H1 (cell line): ENCODE measurements at places on chromosomes 1 and 21.

DNA sequence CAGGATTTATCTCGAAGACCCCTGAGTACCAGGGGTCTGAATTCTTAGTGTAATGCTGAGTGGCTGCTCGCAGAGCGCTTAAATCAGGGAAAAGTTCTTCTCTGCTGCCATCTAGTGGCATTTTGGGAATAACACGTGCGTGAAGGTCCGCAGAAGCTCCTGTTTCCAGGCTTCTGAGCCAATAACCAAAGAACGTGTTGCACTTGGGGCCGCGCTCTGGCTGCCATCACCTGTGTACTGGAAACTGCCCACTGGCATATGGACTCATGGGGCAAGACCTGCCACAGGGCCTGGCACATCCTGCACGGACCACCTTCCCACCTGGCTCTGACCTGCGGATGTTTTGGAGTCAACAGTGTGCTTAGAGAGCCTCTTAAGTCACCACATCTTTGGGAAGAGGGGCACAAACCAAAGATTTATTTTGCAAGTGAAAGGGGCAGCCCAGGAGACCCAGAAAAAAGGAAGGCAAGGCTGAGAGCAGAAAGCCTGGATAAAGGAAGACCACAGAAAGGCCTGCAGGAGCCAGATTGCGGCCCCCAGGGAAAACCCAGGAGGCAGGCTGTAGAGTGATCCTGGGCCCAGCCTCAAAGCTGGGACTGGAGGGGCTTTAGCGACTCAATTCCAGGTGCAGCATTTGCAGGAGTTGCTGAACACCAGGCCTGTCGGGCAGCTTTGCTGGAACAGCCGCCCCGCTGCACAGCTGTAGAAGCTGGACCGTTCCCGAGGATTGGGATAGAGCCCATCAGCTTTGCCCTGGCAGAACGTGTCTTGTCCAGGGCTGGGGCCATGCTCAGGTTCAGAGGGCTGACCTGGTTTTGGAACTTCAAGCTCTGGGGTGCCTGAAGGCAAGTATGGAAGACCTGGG is 13.0 kb downstream of the CHIT1 start:
- peak; percentile 86 for DNase-seq

GRCh38 chr1:247228133-247228532 is 27.7 kb upstream of the VN1R5 start:
- DNase-seq: no peak

GRCh38 chr1:224458296-224458695 is 23.7 kb upstream of the WDR26 start:
- no peak for DNase-seq

GRCh38 chr1:53398576-53399365 is 60.4 kb upstream of the DMRTB1 start:
- DNase-seq: no peak

GRCh38 chr1:169779970-169780369 is 14.7 kb downstream of the METTL18 start:
- DNase-seq: no peak

GRCh38 chr1:68178821-68179490 is 53.4 kb downstream of the WLS start:
- no peak for DNase-seq

GRCh38 chr1:6612641-6613360 is 730 bp upstream of the PHF13 start:
- no peak for DNase-seq

- DNase-seq: peak; percentile 96
Observed at GRCh38 chr1:16155537-16156410, at the start of gene EPHA2. EPHA2 (minus strand) TSS chr1:16156069; CDS start chr1:16155932, 137 bp downstream.

- no peak for DNase-seq
Observed at GRCh38 chr1:85449356-85449755, 15.6 kb downstream of the DDAH1 start.

GRCh38 chr1:2645143-2645542 is 12.3 kb upstream of the MMEL1 start:
- DNase-seq: no peak

DNA sequence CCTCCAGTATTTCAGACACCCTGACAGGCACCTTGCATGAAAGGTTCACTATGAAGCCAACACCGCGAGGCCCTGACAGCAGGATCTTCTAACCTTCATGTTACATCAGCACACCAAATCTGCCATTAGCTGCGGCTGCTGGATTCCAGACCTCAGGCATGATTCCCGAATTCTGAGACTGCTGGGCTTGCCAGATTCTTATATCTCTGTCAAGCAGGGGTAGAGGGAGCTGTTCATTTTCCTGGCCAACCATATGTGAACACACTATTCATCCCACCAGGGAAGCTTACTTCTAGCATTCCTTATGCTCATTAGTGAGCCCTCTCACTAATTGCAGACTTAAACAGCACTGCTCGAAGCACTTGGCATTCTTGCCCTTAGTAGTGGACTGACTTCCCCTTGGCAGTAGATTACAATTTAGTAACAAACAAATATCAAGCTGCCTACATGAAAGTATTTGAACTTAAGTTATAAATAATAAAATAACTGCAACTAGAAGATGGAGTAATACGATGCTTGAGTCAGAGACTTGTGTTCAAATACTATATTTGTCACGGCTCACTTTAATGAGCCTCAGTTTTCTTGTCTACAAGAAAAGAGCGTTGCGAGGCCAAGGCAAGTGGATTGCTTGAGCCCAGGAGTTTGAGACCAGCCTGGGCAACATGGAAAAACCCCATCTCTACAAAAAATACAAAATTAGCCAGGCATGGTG is 43.3 kb downstream of the NID1 start:
- DNase-seq: no peak

DNA sequence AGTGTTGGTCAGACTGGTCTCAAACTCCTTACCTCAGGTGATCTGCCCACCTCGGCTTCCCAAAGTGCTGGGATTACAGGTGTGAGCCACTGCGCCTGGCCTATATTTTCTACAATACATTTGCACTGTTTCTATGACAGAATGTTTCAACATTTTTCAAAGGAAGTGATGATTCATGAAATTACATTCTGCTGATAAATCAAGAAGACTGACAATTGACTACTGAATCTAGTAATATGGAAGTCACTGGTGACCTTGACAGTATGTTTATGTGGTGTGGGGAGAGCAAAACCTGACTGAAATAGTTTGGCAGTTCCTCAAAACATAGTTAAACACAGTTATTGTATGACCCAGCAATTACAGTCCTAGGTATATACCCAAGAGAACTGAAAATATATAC is 18.1 kb downstream of the LRIF1 start:
- no peak for DNase-seq

- DNase-seq: no peak
Observed at GRCh38 chr1:225617956-225618355, 35.0 kb downstream of the ENAH start.

GRCh38 chr21:43322805-43323204 is 104.1 kb downstream of the SIK1 start:
- no peak for DNase-seq

DNA sequence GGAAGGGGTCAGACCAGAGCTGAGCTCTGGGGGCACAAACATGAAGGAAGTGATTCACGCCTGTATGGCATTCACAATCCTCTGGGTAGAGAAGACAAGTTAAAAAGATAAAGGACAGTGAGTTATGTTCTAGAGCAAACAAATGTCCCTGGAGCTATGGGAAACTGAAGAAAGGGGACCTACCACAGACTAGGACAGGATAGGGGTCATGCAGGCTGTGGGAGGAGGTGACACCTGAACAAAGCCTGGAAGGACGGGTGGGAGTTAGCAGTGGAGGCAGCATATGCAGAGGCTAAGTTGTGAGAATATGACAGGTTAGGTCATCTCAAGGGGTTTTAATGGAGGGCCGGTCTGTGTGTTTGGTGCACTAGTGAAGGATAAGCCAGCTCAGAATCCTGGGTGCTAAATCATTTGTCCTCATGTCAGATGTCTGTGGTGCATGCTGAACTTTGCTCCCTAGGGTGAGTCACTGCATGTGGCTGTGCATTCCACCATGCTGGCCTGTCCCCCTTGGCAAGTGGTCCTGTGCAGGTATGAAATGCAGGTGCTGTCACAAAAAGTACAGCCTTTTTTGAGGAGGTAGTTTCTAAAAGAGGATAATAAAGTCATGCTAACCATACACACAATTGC is 28.5 kb downstream of the TNN start:
- DNase-seq: no peak

GRCh38 chr21:43599728-43600127 is 59.6 kb downstream of the HSF2BP start:
- DNase-seq: no peak

GRCh38 chr1:7470904-7471638 is 300.0 kb upstream of the VAMP3 start:
- DNase-seq: no peak

DNA sequence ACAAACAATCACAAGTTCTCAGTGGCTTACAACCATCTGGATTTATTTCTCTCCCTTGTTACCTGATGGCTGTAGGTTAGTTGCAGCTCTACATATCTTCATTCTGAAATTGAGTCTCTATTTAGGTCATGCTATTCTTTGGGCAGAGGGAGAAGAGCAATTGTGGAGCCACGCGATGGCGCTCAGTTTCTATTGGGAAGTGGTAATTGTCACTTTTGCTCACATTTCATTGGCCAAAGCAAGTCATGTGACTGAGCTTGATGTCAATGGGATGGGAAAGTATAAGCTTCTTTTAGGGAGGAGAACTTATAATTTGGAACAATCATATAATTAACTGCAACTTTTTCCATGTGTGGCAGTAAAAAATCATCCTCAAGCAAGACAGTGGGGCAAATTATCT is 166.5 kb downstream of the LMO4 start:
- no peak for DNase-seq

DNA sequence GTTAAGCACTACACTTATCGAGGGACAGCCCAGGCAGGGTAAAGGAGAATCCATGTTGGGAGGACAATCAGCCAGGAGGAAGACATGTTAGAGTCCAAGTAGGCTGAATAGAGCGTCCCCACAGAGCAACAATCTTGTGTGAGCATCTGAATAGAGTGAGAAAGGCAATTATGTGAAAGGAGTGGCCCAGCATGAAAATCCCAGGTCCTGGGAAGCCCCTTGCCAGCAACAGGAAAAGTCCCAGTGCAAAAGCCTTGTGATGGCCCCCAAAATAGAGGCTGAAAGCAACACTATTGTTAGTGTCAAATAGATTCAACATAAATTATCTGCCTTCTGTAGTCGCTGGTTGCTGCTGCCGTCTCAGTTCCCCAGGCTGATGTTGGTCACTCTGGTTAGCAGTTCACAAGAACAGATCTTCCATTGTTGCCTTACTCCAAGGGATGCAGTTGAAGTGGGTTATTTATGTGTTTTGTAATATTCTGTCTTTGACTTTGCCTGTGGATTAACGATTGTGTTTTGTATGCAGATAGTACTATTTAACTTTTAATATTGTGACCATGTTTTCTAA is 12.1 kb upstream of the ABL2 start:
- no peak for DNase-seq

DNA sequence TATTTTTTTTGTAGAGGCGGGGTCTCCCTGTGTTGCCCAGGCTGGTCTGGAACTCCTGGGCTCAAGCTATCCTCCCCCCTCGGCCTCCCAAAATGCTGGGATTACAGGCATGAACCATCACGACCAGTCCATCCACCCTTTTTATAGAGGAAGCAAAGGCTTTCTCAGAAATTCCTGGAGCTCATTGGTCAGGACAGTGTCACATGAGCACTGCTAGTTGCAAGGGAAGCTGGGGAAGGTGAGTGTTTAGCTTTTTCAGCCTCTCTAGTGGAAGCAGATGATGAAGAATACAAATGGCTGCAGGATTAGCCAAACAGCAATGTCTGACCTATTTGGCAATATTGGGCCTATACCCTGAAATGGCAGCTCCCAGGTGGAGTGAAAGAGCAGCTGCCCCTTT is 8.0 kb downstream of the IGFN1 start:
- DNase-seq: no peak

GRCh38 chr1:171127501-171127900 is 36.8 kb downstream of the FMO3 start:
- DNase-seq: no peak
